ENCODE measurements at places on chromosomes 3 and 15.

DNA sequence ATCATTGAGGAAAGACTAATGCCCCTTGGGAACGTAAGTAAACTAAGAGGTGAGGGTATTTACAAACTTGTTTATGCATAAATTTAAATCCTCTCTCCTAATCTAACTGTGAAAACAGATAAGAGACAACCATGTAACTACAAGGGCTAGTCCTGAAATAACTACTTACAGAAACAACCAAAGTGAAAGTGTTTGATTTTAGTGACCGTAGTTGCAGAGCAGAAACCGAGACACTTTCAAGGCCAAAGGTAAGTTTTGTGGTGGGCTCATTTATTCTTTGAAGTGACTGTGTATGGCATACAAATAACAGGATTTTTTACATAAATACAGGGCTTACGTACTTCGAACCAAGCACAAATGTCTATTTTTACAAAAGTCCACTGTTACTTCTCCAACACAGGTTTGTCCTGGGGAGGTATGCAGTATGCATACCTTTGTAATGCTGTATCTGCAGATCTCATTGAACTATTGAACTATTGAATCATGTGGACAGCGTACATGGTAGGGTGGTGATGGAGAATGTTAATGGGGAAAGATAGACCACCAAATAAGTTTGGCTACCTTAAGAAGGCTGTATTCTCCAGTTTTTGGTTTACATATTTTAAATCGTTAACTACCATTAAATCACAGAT is 99.6 kb upstream of the RBMS3 start:
- DNase-seq, result no peak

- DNase-seq, result no peak
Observed at GRCh38 chr3:113293348-113293747, 82.0 kb downstream of the BOC start.

DNA sequence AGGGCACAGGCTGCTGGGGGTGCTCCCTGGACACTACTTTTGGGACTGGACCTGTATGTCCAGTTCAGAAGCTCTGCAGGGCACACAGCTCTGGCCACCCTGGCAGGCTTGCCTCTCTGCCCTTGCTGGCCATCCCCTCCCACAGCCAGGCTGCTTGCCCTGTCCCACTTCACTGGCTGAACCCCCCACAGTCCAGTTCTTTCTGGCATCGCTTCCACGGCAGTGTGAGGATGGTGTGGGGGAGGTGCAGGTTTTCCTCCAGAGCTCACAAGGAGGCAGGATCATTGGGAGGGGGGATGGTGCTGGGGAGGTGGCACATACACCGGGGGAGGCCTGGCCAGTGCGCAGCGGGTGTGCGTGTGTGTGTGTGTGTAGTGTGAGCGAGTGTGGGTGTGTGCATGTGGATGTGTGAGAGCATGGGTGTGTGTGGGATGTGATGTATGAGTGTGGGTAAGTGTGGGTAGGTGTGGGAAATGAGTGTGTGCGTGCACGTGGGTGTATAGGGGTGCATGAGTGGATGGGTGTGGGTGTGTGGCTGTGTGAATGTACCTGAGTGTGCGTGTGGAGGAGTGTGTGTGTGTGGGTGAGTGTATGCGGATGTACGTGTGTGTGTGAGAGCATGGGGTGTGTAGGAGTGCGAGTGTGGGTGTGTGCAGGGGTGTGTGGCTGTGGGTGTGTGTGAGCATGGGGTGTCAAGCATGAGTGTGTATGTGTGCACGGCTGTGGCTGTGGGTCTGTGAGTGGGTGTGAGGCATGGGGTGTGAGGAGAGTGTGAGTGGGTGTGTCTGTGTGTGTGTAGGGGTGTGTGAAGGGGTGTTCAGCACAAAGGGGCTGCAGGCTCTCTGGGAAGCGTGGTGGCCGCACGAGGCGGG is 155.2 kb downstream of the NSMCE3 start:
- DNase-seq, result no peak

DNA sequence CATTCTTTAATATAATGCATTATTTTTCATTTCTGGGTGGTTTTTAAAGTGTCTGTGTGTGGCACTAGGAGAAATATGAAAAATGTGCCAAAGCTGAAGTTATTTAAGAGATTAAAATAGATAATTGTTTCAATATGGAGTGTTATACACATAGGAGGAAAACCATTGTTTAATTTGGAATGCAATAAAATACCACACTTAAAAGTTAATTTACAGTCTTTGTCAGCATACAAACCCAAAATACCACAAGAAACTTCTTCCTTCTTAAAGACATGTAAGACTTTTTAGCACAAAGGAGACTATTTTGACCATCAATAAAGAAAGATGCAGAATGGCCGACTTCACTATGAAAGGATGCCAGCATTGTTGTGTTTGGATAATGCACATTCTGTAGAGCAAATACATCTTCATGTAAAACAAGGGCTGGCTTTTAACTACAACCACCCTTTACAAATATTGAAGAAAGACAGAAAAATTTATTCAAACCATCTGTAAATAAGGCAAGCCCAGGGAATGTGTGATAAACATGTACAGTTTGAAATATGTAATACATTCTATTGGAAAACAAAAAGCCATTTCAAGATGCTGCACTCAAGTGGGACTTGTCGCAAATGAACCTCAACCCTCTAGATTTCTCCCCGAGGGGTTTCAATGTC is 1146.6 kb downstream of the ROBO1 start:
- DNase-seq, result no peak

- no peak for DNase-seq
Observed at GRCh38 chr15:70584441-70584837, 178.9 kb downstream of the UACA start.

DNA sequence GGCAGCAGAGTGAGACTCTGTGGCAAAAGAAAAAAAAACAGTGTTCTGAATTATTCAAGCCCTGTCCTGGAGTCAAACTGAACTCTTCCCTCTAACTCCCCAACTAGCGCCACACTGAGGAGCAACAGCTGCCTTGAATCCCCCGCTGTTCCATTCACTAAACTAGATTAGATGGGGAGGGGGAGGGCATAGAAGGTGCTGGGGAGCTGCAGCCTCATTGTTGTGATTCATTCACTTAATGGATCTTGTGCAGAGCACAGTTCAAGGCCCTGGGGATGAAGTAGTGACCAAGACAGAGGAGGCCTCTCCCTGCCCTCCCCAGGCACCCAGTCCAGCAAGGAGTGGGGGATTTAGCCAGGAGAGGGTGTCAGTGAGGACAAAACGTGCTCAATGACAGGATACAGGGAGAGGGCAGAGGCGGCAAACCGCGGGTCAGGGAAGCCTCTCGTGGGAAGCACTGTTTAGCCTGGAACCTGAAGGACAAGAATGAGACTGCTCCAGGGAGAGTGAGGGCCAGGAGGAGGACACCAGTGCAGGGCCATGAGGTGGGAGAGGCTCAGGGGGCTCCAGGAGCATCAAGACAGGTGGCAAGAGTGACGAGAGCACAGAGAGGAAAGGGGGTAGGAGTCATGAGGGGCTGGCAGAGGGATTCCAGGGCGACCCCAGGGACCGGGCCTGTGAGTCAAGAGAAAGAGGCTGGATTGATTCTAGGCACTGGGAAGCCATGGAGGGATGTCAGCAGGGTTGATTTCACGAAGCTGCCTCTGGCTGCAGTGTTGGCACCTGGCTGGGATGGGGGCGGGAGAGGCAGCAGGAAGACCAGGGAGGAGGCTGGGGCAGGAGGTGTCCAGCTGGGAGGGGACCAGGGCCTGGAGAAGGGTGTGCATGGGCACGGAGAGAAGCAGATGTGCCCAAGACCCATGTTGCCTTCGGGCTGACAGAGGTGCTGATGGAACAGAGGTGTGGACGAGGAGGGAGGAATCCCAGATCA is 31.4 kb downstream of the ALS2CL start:
- DNase-seq, result no peak

GRCh38 chr15:88635318-88635717 is 3.5 kb upstream of the ISG20 start:
- DNase-seq, result no peak

DNA sequence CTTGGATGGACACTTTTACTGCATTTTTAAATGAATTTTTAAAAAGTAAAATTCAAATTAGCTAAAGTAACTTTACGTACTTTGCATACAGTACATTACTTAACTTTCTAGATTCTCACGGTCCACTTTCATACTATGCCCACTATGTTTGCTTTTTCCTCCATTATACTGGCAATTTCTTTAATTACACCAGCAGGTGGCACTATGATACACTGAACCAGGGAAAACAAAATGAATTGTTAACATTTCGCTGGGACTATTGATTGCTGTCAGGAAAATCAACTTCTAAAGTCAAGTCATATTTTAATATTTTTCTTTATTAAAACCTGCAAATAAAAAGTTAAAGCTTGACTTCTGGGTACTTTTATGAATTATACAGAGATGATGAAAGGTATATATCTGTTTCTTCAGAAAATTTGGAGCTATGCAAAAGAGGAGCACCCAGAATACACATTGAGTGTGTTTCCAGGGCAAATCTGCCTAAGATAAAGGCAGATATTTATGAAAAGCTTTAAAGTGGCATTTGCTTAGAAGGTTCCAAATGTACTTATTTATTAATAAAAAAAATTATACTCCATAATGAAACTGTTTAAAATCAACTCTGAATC is 21.8 kb upstream of the POU1F1 start:
- DNase-seq, result no peak

GRCh38 chr3:52836986-52837385 is 2.2 kb upstream of the MUSTN1 start:
- no peak for DNase-seq

DNA sequence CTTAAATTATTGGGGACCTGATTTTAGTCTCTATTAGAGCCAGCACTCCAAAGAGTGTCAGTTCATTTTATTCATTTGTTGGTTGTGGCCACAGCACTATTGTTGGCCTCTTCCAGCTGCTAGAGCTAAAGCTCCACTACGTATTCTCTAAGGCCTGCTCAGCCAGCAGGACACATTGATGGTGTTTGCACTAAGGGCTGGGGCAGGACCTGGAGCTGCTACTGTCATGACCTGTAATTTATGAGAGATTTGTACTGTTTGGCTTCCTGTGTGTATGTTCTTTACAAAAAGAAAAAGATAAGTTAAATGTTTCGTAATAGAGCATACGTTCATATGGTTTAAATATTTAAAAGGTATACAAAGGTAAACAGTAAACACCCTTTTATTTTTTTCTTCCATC is 8.1 kb downstream of the GFM1 start:
- no peak for DNase-seq

GRCh38 chr3:54127499-54128056 is 5.2 kb downstream of the CACNA2D3 start:
- DNase-seq, result no peak

DNA sequence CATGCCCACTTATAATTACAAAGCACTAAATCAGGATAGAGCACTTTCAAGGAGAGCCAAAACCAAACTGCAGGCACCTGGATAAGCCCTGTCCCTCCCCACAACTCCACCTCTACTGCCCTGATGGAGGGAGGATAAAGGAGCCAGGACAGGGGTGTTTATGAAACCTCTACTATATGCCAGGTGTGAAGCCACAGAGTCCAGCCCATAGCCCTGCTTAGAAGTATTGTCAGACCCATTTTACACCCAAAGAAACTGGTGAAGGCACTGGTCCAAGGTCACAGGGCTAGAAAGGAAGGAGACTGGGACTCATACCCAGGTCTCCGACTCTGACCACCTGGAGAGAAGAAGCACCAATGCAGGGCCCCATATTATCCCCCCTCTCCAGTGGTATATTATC is 48.7 kb downstream of the SH3BP5 start:
- DNase-seq, result no peak

- no peak for DNase-seq
Observed at GRCh38 chr3:195458316-195458717, 15.5 kb upstream of the ACAP2 start.

DNA sequence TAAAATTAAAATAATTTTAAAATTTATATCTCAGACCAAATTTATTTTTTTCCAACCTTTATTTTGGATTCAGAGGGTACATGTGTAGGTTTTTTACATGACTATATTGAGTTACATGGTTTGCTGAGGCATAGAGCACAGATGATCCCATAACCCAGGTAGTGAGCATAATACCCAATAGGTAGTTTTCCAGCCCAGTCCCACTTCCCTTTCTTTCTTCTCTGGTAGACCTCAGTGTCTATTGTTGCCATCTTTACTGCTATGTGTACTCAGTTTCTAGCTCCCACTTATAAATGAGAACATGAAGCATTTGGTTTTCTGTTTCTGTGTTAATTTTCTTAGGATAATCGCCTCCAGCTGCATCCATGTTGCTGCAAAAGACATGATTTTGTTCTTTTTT is 338.1 kb downstream of the EFHB start:
- no peak for DNase-seq

DNA sequence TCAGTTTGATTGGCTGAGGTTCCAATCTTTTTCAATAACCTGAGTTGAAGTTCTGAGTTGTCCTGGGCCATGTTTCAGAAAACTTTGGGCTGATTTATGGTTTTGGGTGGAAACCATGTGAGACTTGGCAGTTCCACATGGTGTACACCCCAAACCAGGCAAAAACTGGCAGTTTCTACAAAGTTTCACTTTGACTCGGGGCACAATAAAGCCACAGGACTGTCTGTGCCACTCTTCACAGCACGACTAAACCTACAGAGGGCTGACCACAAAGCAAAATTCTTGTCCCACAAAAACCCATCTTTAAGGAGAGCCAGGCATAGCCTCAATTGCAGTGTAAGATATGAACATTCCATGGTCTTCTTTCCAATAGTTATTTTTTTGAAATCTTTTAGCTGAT is 155.0 kb downstream of the DUT start:
- DNase-seq, result no peak

GRCh38 chr3:57855943-57856342 is 99.8 kb downstream of the SLMAP start:
- no peak for DNase-seq

GRCh38 chr3:172341482-172342059 is 106.7 kb downstream of the GHSR start:
- DNase-seq, result no peak

- DNase-seq, result no peak
Observed at GRCh38 chr15:48432688-48433087, 101.5 kb downstream of the DUT start.

- DNase-seq, result peak; percentile 8
Observed at GRCh38 chr15:70584838-70585706, 178.3 kb downstream of the UACA start.

DNA sequence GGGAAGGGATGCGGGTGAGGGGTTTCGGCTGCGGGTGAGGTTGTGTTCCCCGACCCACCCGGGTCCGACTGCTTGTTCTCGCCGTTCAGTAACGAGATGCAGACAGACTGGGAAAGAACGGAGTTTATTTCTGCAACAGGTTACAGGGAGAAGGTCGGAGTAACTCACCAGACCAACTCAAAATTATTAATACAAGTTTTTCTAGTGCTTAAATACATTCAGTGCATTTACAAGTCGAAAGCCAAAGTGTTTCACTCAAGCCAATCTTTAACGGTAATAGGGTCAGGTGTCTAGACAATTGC is 492 bp upstream of the HIGD1A start:
- no peak for DNase-seq

DNA sequence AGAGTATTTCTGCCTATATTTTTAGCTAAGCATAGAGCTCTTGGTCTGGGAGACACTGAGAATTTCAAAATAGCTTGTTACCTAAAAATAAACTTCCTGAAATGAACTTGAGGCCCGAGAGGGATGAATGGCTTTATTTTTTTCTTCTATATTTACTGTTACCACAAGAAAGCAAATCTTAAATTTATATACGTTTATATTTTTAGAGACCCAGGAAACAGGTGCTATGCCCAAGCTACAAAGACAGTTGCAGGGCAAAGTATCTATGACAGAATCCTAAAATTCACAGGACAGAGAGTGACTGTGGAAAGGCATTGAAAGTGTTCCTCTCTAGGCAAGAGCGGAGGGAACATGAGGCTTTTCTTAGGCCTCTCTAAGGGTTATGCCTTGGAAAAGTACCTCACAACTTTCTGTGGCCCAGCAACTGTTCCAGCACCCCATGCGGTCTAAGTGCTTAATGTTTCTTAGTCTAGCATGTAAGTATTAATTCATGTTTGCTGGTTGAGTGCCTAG is 36.5 kb downstream of the TGFBR2 start:
- no peak for DNase-seq
